PC-9 (cell line): ENCODE measurements at places on chromosomes 6 and 20.

GRCh38 chr6:130958468-130958867 is 104.6 kb downstream of the EPB41L2 start:
- no peak for DNase-seq

GRCh38 chr20:61886721-61887595 is 178.7 kb downstream of the TAF4 start:
- DNase-seq: peak; percentile 24

GRCh38 chr20:35903843-35904242 is 50.5 kb downstream of the SCAND1 start:
- no peak for DNase-seq

DNA sequence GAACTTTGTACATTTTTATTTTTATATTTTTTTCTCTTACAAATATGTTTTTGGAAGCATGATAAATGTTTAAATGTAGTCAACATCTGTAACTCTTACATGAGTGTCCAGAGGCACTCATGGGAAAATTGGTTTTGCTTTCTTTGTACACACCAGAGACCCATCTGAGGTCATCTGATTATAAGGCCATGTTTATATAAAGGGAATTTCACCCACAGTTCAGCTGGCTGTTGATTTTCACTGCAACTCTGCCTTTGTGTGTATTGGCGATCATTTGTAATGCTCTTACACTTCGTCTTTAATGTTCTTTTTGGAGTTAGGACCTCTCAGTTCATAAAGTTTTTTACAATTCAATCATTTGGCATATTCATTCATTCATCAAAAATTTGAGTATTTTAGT is 28.1 kb downstream of the RIOK1 start:
- DNase-seq: no peak

- no peak for DNase-seq
These were observed 211.1 kb upstream of the LRFN2 start for GRCh38 chr6:40798069-40798770.

DNA sequence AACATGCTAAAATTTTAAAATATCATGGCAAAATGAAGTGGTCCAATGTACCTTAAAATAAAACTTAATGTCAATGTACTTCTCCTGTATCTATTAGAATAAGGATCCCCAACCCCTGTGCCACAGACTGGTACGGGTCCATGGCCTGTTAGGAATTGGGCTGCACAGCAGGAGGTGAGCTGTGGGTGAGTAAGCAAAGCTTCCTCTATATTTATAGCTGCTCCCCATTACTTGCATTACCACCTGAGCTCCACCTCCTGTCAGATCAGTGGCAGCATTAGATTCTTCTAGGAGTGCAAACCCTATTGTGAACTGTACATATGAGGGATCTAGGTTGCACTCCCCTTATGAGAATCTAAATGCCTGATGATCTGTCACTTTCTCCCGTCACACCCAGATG is 86.0 kb downstream of the SLC16A10 start:
- DNase-seq: peak; percentile 0

- DNase-seq: no peak
These were observed 70.5 kb upstream of the MYLIP start for GRCh38 chr6:16058201-16058928.

DNA sequence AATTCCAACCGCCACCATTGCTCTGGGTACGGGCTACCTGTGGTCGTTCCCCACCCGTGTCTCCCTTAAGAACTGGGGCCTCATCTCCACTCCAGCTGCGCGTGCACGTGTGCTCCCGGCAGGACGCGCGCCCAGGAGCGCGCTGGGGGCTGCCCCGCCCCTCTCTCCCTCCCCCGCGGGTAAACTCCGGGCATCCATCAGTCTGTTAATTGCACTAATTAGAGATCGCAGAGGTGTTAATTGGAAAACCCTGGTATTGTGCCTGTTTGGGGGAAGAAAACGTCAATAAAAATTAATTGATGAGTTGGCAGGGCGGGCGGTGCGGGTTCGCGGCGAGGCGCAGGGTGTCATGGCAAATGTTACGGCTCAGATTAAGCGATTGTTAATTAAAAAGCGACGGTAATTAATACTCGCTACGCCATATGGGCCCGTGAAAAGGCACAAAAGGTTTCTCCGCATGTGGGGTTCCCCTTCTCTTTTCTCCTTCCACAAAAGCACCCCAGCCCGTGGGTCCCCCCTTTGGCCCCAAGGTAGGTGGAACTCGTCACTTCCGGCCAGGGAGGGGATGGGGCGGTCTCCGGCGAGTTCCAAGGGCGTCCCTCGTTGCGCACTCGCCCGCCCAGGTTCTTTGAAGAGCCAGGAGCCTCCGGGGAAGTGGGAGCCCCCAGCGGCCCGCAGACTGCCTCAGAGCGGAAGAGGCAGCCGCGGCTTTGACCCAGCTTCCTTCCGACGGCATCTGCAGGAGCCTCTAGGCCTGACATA is 14.4 kb downstream of the FOXP4 start:
- no peak for DNase-seq

DNA sequence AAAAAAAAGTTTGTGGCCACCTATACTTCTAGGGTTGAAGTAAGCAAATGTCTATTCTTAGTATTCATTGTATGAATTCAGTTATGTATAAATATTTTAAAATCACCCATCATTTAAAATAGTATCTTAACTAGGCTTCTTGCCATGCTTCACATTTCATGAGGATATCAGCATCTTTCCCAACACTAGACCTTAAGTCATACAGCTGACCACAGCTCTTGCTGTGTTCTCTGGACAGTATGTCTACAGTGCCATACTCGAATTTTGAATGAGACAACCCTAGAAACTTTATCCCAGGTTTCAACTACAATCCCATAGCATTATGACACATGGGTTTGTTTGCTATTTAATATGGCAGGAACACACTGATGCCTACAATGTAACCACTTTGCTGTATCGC is 5.2 kb downstream of the TXNDC5 start:
- DNase-seq: no peak

GRCh38 chr6:69631552-69632346 is 165.1 kb downstream of the LMBRD1 start:
- DNase-seq: no peak

DNA sequence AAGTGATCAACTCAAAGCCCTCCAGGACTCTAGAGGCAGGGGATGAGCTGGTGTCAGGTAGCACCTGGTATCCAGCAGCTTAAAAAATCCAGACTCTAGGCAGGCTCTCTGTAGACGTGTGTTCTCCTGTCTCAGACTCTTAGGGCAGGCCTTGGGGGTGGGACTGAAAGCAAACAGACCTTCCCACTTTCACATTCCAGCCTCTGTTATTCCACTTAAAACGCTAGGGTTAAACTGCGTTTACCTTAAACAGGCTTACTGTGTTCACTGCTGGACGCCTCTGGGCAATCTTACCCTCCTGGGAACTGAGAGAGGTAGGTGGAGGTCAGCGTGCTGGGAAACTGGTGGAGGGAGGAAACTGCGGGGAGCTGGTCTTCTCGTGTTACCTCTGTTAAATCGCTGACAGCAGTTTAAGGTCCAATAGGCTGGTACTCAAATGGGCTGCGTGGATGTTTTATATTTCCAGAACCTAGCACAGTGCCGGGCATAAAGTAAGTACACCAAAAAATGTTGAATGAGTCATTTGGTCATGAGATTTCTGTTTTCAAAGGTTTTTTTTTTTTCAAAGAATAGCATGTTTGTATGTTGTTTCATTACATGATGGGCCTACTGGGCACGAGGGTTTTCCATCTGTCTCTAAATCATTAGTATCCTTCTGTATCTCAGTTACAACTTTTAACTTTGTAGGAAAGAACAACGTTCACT is at the start of gene GCNT2:
GCNT2 (plus strand) TSS at position 248 of the 705 bp plus-strand sequence. CDS start 7,561 bp downstream, outside the sequence.
- DNase-seq: peak; percentile 80

DNA sequence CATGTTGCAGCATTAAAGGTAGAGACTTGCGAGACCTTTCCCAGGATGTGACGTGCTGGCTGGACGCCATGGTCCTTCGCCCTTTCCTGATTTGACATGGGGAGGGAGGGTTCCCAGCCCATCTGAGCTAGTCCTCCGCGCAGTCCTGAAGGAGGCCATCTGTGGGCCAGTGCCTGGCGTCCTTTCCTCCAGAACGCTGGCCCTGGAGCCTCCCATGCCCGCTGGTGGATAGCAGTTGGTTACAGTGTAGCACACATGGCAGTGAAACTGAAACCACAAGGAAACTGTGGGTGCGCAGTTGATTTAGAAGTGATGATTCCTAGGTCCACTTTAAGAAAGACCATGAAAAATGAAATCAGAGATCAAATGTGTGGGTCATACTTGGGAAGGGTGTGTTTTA is 193.7 kb downstream of the CDH4 start:
- DNase-seq: no peak

- DNase-seq: no peak
These were observed 28.1 kb downstream of the TFAP2B start for GRCh38 chr6:50846852-50847155.

GRCh38 chr6:157631412-157631811 is 191.6 kb upstream of the SNX9 start:
- no peak for DNase-seq

- DNase-seq: no peak
These were observed 26.1 kb upstream of the KCNQ5 start for GRCh38 chr6:72595812-72596211.

DNA sequence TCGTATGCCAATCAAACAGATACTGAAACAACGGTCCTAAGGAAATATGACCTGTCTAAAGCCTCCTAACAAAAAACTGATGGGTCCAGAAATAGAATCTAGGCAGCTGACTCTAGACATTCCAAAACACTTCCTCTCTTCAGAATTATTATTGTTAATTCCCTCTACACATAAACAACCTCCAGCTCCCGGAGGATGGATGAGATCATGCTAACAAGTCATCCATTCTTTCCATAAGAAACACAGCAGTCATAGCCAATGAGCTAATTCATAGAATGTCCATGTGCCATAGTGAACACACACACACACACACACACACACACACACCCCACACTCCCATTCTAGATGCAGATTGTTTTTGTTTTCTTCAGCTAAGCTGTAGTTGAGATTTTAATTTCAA is 44.3 kb downstream of the HDGFL1 start:
- DNase-seq: no peak

GRCh38 chr6:135162678-135163439 is 18.2 kb upstream of the MYB start:
- DNase-seq: peak; percentile 21

DNA sequence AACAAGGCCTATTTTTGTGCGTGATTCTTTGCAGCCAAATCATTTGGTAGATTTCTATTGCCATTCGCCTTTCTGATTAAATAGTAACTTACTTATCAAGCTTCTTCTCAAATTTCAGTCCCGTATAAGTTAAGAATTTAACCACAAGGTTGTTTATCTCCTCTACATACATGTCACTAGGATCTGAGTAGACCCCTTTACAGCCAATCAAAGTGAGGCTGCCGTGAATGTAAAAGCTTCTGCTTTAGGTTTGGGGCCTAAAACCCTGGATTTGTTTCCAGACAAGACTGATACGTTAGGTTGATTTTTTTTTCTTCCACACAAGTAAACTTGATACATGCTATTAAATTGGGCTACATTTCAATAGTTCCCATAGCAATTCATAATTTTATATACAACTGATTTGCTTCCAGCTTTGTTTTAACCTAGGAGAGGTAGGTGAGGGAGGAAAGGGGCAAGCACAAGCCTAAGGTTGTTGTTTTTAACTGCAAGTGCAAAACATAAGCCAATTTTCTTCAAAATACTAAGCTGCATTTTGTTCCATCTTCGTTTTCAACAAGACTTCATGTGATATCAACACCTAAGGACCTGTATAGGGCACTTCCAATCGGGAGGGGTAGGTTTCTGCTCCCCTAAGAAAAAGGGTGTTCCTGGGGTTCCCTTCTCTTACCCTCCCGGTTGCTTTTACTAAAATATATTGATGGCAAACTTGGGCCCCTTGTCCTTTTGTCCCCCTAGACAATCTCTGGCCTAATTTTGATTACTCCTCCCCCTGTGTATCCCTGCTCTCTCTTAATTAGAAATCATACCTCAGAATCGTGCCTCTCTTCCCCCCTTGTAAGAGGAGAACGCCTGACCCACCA is 1.7 kb downstream of the RANBP9 start:
- no peak for DNase-seq

- peak; percentile 65 for DNase-seq
These were observed 49.8 kb downstream of the FRK start for GRCh38 chr6:116010790-116011401.

DNA sequence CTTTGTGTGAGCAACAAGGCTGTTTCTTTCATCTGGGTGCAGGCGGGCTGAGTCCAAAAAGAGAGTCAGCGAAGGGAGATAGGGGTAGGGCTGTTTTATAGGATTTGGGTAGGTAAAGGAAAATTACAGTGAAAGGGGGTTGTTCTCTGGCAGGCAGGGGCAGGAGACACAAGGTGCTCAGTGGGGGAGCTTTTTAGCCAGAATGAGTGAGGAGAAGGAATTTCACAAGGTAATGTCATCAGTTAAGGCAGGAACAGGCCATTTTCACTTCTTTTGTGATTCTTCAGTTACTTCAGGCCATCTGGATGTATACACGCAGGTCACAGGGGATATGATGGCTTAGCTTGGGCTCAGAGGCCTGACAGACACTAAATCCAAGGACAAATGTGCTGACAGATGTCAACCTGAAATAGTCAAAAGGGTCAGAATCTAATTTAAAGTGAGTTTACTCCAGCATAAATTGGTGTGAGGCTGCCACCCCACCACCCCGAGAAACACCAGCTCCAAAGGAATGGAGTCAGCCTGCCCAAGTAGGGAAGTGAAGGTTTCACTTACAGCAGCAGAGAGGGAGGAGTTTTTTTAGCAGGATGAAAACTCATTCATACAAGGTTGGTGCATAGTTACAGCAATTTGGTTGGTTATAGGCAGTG is 560.0 kb upstream of the CDH4 start:
- no peak for DNase-seq

DNA sequence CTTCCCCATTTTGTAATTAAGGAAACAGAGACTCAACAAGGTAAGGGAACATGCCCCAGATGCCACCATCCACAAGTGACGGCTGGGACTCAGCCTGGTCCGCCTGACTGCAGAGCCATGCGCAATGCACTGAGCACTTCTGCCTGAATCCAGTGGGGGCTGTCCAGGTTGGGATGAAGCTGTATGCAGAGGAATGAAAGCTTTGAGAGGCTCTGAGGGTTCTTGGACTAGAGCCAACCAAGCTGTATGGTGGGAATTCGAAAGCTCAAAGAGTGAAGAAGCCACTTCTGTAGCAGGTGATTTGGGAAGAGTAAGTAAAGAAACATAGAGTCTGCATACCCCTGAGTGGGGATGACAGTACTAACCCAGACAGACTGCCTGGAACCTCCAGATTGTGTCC is 127.6 kb upstream of the AKAP12 start:
- DNase-seq: no peak

GRCh38 chr6:90483956-90484355 is 102.9 kb downstream of the MAP3K7 start:
- DNase-seq: no peak

GRCh38 chr6:17017416-17017815 is 84.4 kb upstream of the STMND1 start:
- DNase-seq: no peak
